Panc1 (cell line): ENCODE measurements at places on chromosomes 1 and 21.
A peak's percentile ranks its signal among the peaks of the same experiment; 100 is the strongest.

DNA sequence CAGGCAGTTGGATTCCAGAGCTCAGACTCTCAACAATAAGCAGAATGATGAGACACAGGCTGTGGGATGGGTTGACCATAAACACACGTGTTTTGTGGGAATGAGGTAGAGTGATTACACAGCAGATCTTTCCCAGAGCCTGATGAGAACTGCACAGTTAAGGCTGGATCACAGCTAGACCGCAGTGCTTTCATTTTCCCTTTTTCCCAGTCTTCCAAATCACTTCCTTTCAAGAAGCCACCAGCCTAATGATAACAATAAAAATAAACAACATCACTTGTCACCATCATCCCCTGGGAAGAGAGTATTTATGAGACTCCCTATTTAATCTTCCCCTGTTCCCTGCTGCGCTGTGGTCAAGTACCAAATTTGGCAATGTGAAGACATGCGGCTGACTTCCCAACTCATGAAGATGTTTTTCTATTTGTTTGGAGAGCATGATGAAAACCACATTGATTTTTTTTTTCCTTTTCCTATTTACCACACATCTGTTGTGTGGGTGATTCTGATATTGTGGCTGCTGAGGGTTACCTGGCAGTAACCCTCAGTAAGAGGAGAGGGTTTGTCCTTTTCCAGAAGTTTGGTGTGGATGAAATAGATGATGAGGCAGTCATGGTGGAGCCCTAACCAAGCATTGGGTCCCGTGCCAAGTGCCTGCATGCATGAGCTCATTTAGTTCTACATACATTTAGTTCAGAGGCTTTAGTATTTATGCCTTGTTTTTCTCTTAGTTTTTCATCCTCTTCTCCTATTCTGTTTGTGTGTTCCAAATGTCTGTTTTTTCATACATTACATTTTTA, 248.9 kb upstream of the HOOK1 start:
- no peak for DNase-seq

DNA sequence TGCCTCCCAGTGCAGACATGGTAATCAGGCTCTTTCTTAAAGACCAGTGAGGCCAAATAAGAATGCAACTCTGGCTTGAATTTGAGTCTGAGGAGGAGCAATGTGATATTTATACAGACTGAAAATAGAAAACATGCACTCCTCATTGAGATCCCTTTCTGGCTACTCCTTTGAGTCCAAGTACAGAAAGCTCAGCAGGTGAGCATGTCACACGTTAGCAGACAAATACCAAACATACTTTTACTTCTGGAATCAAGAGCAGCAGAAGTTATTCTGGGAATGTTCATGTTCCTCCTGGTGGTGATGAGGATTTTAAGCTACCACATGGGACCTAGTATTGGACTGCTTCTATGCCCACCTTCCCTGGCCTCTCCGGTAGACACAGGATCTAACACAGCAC, 48.3 kb downstream of the PGBD5 start:
- no peak for DNase-seq

GRCh38 chr1:59502009-59502691, 205.3 kb downstream of the FGGY start:
- DNase-seq = no peak

DNA sequence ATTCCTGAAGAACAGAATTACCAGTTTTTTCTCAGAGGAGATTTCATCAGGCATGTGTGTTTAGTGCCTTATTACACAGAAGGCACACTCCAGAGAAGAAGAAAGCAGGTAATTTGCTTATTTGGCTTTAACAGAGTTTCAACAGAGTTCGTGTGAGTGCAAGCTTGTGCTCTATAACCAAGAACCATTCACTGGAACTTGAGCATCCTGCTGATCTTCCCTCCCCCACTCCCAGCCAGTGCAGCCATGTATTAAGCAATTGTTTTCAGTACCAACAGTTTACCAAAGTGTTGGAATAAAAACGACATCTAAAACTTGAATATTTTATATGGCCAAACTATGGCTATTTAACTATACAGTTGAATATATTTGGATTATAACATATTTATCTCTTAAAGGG, 4.3 kb downstream of the MGST3 start:
- no peak for DNase-seq

DNA sequence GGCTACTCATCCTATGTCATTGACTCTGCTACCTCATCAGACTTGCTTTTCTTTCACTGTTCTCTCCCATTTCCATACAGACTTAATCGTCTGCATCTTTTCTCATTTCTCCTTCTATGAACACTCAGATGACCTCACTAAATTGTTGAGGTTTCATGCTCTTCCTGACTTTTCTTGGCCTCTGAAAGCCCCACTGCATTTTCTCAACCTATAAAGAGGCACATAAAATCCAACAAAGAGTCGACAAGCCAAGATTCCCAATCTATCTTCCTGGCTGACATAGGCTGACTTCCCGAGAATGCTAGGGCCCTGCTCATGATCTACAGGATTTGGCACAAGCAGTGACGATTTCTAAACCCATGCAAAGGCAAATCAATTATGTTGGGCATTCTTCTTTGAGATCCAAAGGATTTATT, 280.8 kb upstream of the DPYD start:
- DNase-seq = no peak

- DNase-seq = no peak
Measured at GRCh38 chr1:22225858-22226589, 83.1 kb upstream of the WNT4 start.

GRCh38 chr1:28506907-28507246, 1.0 kb downstream of the RCC1 start:
- no peak for DNase-seq

DNA sequence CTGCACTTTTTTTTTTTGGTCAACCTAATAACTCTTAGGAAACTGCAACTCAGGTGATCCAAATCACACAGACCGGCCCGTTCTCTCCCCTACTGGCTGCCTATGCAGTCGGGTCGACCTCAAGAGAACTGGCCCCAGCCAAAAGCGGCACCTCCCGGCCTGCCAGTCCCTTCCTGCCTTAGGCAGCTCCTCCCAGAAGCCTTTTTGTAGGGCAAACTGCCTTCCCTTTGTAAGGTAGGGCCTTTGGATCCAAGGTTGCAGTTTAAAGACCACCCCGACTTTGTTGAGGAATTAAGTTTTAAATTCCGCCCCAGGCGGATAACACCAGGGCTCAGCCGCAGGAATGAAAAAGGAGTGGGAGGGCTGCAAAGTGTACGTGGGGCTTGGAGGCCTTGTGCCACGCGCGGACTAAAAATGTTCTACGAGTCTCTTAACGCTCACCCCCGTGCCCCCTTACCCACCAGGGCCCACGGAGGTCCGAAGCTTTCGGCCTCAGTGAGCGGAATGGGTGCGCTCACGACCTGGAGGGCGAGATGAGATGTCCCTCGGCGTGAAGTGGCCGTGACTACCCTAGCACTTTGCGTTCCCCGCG, 642 bp upstream of the ST3GAL3 start:
- DNase-seq = no peak

GRCh38 chr1:116508984-116509980, 61.5 kb downstream of the CD58 start:
- DNase-seq = peak; percentile 53

GRCh38 chr1:110879758-110880606, 7.0 kb downstream of the CD53 start:
- DNase-seq = no peak

DNA sequence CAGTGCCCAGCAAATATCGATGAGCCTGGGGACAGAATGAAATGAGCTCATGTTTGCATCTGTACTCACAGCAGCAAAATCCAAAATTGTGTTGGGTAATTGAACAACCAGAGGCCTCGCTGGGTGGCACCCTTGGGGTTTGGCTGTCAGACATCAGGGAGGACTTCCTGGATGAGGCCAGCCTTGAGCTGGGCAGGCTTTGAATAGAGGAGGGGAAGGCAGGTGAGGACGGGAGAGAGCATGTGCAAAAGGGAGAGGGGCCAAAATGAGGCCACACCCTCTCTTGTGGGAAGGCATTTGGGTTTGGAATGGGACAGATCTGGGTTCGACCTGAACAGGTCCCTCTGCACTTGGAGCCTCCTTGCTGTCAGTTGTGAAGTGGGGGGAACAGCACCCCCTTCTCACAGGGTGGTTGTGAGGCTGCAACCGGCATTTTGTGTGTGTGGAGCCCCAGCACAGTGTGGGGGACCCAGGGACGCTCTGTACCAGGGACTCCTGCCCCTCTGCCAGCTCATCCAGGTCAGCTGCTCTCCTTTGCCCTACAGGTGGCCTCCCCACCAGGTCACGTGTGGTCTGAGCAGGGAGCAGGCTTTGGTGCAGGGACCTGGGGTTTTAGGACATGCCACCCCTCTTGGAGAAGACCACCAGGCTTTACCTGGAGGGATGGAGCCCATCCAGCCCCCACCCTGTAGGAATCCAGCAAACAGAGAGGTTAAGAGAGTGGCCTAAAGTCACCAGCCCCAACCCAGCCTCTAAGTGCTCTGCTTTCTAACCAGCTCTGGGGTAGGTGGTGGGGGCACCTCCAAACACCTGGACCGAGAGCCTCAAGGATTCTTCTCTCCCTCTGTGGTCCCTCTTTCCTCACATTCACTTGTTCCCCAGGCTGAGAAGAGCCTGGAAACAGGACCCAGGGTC, 521.8 kb downstream of the PTPRU start:
- no peak for DNase-seq

DNA sequence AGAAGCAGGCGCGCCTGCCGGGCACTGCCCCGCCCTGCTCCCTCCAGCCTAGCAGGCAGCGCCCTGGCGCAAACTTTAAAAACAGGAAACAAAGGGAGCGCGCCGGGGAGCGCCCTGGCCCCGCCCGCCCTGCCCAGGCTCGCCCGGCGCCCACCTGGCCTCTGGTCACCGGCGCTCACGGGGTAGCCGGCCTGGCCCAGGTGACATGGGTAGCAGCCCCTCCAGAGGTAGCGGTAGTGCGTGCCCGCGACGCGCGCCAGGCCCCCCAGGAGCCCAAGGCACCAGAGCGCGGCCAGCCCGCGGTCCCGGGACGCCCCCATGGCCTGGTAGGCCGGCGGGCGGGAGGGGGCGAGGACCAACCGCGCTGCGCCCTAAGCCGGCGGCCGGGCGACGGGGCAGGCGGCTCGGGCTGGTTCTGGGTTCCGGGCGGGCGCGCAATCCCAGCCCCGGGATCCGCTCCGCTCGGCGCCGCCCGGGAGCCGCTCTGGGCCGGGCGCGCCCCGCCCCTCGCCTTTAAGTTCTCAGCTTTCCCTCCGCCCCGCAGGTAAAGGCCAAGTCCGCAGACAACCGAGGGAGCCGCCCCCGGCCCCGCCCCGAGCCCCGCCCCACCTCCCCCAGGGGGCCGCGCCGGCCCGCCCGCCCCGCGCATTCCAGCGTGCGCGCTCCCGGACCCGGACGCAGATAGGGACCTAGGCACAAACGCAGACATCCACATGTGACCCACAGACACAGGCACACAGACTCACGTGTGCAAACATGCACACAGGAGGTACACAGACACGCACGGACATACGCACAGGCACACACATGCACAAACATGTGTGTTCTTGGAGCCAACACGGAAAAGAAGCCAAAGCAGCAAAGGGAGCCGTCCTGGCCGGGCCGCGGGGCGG, 76.7 kb downstream of the ARHGEF16 start:
- DNase-seq = no peak

GRCh38 chr1:156491151-156491949, 9.2 kb downstream of the MEF2D start:
- DNase-seq = no peak

- DNase-seq = no peak
Measured at GRCh38 chr1:195415584-195415983, 1192.7 kb downstream of the KCNT2 start.

DNA sequence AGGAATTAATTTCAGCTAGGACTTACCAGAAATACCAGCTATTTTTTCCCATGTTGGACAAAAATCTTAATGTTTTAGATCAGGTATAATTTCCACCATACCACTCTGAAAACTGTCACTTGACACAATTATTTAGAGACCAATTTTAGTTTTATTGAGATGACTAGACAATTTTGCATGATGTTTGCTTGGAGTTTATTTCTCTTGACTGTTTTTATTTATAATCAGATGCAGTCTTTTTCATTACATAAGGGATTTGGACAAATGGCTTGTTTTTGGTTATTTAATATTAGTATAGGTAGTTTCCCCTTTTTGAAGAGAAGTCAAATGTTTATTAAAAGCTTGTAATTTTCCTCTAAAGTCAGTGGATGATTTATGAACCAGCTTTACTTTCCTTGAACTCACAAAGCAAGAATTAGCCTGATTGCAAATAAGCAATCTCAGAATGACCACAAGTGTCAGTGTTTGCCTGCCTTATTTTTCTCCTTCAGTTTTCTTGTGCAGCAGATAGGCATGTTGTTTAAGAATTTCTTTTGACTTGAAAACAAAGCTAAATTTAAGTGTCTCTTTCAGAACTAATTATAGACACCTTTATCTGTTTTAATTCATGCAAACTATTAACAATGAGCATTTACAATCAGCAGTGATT, 3.8 kb upstream of the B3GALT2 start:
- no peak for DNase-seq

DNA sequence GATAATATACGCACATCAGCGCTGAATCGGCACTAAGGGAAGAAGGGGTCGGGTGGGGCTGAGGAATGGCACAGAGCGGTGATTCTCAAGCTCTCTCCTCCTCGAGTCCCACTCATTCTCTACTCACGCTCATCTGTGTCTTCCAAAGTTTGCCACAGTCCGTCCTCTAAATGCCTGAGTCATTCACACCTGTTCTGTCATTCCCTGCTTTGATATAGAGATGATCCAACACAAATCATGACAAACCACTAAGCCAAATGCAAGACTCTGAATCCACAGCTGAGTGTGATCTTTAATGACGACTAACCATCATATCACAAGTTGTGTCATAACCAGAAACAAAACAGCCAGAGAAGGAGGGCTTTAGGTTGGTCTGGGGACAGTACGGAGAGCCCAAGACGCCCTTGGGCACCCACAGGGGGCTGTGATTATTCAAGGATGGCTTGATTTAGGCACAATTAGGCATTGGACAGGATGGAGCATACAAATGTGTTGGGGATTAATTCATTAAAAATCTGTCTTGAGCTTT, 501.5 kb downstream of the KIF26B start:
- no peak for DNase-seq

GRCh38 chr1:50841791-50842387, 118.2 kb downstream of the FAF1 start:
- no peak for DNase-seq

DNA sequence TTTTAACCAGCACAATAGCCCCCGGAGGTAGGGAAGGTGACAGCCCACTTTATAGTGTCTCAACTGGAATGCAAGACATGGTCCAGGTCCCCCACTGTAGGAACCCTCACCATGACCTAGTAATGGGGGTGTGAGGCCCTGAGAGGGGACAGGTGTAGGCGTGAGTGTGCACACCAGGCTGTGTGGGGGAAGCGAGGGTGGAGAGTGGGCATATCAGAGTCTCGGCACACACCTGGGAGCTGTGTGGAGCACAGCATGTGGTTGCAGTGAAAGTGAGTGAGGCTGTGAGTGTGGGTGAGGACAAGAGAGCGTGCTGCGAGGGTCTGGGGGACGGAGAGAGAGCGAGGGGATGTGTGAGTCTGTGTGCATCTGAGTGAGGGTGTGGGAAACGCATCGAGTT, 17.1 kb upstream of the RSPO1 start:
- no peak for DNase-seq

GRCh38 chr1:14466006-14466405, 132.5 kb upstream of the KAZN start:
- DNase-seq = no peak

GRCh38 chr1:234435620-234436019, 43.4 kb downstream of the TARBP1 start:
- DNase-seq = no peak
